A673 (cell line): ENCODE measurements at places on chromosomes 3 and 15. TPM values are rescaled to one million over a fixed set of nuclear protein-coding genes. Genes with fewer than 3 reads are reported as not detected.

IQCF5 gene
- not detected in 2 replicates for total RNA-seq

CD80 gene
- not detected in 2 replicates for total RNA-seq

SUCNR1 gene
- total RNA-seq = 0.35 and 0.41 TPM in 2 replicates

HRG gene
- total RNA-seq = not detected in 2 replicates

DNA sequence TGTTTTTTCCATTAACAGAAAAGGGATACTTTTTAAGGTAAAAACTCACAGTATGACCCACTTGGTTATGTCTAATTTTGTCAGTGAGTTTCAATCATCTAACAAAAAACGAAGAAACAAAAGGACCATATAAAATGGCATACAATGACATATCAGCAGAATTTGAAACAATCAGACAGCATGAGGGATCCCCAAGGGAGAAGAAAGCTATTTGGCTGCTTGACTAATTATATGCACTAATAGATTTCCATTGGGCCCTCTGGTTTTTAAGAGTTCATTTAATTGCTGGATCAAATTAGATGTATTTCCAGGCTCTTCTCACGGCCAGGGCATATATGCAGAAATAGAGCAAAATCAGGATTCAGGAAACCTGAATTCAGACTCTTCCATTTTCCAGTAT is 376.4 kb upstream of the GBE1 start:
- DNase-seq = no peak

DNA sequence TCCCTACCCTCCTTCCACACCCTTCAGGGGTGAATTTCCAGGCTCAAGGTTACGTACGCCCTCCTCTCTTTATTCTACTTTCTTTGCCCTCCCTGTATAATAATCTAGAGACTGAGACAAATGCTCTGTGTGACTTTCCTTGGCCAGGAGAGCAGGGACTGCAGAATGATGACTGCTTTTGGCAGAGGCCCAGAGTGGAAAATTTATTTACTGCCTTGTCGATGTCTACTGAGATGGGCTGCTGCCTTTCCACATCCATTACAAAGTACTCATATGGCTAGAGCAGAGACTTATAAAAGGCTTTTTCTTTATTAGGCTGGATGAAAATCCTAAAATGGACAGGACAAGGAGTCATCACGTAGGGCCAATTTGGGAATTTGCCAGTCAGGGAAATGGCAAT is 576.2 kb downstream of the TUSC7 start:
- no peak for DNase-seq

DNA sequence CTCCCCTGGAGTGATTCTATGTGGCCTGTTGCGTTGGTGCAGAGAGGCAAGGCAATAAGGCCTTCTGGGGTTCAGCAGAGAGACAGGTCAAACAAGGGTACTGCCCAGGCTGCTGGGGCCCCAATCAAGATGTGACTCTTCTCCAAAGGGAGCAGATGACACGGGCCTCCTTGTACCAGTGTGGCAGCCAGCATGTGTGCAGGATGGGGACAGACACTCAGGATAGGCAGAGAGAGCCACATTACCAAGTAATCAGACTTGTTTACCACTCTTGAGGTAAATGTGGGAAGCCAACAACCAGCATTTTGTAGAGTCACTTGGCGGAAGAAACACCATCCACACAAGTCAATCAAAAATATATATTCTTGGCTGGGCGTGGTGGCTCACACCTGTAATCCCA is 95.3 kb upstream of the DLG1 start:
- DNase-seq = no peak

GRCh38 chr3:155876503-155876902 is 6.1 kb downstream of the GMPS start:
- DNase-seq = no peak

DNA sequence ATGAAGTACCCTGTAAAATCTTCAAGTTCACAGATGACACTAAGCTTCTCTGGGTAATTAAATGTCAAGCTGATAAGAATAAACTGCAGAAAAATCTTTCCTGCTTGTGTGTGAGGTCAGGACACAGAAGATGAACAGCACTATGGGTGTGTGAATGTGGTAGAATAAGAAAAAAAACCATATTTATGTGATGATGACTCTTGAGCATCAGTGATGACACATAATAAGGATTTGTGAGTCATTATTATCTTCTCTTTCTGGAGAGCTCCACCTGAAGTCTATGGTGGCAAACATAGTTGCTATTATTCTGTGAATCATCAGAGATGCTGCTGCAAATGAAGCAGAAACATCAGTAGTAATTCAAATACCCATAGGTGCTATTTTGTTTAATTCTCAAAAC is 422.4 kb downstream of the DIPK2A start:
- no peak for DNase-seq

DNA sequence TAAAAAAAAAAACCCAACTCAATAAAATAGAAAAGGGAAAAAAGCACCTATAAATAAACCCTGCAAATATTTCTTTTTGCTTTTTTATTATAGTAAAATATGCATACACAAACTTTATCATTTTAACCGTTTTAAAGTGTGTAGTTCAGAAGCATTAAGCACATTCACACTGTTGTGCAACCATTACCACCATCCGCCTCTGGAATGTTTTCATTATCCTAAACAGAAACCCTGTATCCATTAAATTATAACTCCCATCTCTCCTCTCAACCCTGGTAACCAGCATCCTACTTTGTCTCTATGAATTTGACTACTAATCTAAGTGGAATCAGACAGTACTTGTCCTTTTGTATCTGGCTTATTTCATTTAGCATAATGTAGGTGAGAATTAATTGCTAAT is 15.0 kb downstream of the CDCP1 start:
- DNase-seq = no peak

- no peak for DNase-seq
These were observed 31.4 kb downstream of the CRYGS start for GRCh38 chr3:186512570-186513302.

DNA sequence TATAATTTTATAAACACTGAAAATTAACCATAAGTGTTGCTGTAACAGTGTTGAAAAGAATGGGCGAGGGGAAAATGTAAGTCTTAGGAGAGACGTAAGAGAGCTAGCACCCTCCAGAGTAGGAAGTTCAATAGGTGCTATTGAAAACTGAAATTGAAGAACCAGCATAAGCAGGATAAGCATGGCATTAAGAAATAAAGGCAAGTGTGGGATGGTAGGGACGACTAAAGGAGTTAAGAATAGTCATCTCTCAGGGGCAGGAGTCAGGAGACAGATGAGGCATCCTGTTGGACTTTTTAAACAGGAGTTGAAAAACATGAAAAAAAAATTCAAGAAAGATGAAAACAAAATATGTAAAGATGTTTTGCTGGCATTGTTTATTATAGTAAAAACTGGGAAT is 43.5 kb downstream of the ABHD2 start:
- DNase-seq = no peak

- DNase-seq = no peak
These were observed 15.6 kb downstream of the CYP19A1 start for GRCh38 chr15:51322621-51323296.

- DNase-seq = peak; percentile 85
These were observed 217.0 kb downstream of the PDCD6IP start for GRCh38 chr3:34015204-34016142.

DNA sequence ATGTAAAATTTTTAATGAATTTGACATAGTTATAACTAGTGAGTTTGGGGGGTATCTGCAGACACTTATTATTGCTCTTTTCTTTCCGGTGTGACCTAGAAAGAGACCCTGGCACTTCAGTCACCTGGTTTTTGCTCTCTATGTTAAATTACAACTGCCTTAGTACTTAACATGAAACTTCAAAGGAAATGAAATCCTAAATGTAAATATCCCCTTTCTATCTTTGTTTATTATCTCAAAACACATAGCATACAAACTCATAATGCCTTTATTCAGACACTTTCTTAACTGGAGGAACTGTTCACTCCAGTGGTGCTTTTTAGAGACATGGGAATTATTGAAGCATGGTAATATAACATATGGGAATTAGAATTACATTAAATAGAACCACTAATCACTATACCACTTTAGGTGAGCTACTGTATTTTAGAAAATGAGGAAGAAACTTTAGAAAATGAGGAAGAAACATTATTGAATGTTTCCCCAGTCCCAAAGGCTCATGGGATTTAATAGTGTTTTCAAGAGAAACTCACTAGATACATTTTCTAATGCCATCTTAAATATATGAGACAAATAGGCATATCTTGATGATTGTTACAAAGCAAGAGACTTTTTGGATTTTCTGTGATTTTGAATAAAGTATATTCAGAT is 119.5 kb upstream of the MLF1 start:
- DNase-seq = no peak

DNA sequence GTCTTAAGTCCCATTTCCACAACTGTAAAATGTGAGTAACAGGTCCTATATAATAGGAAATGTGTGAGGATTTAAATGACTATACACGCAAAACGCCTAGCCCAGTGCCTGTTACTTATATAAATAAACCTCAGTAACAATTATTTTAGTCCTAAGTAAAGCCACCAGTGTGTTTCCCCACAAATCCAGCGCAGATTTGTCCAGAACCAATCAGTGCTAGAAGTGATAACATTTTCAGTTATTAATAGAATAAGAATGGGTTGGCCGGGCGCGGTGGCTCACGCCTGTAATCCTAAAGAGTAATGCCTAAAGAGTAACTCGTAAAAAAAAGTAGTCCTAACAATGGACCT is 561 bp downstream of the RPAP1 start:
- DNase-seq = no peak

GRCh38 chr3:23713641-23714040 is 92.1 kb upstream of the UBE2E1 start:
- no peak for DNase-seq

GRCh38 chr15:27172821-27173220 is 201.8 kb downstream of the GABRG3 start:
- DNase-seq = no peak

GRCh38 chr15:59094077-59094476 is 10.9 kb upstream of the CCNB2 start:
- DNase-seq = no peak

DNA sequence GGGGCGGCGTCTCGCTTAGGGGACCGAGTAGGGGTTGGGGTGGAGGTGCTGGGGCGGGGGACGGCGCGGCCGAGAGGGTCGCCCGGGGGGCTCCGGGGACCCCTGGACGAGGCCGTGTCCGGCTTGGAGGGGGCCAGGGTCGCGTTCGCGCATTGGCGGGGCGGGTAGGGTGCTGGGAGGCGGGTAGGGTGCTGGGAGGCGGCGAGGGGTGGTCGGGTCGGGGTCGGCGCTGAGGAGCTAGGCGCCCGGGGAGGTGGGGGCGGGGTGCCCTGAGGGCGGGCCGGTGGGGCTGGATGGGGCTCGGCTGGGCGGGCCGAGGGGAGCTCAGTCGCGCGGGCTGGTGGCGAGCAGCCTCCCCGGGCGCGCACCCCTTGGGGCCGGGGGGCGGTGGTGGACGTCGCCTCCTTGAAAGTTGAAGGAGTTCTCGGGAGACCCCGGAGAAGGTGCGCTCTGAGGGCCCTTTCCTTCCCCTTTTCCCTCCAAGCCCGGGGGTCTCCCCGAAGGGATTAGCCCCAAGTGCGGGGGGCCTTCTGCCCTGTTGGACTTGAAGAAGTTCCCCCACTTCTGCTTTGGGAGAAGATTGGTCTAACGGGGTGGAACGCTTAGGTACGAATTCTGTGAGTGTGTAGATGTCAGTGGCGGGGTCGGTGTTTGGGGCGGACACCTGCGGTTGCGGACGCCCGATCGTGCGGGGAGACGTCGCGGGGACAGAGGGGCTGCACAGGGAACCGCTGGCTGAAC is 543 bp downstream of the MEF2A start:
- DNase-seq = peak; percentile 31

GRCh38 chr3:191387441-191388077 is 57.2 kb upstream of the UTS2B start:
- no peak for DNase-seq

DNA sequence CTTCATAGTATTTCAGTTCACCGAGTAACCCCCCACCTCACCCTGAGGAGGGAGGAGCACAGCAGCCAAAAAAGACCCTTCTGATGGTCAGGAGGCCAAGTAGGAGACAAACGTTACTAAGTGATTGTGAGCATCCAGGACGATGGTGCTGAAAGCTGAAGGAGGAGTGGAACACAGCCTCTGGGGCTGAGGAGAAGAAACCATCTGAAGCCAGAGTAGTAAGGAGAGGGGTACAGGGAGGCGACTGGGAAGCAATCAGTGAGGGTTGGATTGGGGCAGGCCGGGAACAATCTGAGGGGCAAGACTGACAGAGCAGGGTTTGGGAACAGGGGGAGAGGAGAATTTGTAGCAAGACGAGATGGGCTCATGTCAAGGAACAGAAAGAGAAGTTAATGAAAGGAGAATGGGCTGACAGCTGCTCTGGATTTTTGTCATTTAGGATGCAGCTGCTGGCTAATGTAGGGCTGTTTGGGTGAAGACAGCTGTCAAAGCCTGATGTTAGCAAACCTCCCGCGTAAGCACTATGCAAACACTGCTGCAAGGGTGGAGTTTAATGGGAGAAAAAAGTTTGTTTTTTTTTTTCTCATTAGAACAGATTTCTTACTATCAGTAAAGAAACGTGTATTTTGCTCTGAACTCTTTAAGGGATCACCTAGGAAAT is 622.2 kb downstream of the EDEM1 start:
- DNase-seq = peak; percentile 7
